ENCODE measurements at places on chromosomes 3 and 15. TPM values are rescaled to one million over a fixed set of nuclear protein-coding genes. Genes with fewer than 3 reads are reported as not detected.

DNA sequence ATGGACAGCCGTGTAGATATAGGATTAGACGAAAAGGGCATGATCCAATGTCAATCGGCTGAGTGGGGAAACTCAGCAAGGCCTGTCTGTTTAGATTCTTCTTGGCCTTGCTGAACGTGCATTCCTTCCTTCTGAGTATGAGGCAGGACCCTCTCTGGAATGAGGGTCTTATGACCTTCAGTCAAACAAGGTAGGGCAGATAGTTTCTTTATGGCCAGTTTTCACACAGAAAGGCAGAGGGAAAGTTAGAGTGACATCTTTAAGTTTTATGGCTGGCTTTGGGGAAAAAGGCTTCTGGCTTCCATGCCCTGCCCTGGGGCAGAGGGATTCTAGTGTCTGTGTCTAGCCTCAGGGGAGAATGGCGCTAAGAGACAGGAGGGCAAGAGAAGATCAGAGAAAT lies 29.7 kb downstream of the ARNT2 start:
- DNase-seq: no peak

DNA sequence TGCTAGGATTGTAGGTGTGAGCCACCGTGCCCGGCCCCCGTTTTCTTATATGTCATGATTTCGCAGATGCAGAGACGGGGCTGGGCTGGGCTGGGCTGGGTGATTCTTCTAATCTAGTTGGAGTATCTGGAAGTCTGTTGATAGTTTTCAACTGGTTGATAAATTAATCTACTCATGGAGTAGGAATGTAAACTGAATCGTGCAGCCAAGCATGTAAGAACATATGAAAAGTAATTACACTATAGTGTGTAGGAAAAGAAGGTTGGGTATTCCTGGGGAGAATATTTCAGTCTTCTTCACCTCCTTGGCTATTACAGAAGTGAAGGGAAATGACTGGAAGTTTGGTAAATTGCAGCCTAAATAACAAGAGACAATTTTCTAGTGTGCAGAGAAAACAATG lies 82.6 kb upstream of the MAGI1 start:
- no peak for DNase-seq

DNA sequence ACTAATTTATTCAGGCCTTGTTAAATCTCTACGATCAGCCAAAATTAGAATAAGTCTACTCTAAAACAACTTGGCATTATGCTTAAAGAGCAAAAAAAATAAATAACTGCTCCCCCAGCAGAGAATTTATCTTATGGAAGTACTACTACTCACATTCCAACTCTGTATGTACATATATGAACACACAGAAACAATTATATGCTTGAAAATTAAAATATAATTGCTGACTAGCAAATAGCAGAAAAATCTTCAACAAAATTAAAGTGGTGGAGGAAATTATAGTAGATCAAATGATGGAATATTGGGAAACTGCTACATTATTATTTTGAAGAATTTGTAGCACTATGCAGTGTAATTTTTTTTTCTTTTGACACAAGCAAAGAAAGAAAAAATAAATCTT lies 580.9 kb downstream of the MECOM start:
- DNase-seq: no peak

DNA sequence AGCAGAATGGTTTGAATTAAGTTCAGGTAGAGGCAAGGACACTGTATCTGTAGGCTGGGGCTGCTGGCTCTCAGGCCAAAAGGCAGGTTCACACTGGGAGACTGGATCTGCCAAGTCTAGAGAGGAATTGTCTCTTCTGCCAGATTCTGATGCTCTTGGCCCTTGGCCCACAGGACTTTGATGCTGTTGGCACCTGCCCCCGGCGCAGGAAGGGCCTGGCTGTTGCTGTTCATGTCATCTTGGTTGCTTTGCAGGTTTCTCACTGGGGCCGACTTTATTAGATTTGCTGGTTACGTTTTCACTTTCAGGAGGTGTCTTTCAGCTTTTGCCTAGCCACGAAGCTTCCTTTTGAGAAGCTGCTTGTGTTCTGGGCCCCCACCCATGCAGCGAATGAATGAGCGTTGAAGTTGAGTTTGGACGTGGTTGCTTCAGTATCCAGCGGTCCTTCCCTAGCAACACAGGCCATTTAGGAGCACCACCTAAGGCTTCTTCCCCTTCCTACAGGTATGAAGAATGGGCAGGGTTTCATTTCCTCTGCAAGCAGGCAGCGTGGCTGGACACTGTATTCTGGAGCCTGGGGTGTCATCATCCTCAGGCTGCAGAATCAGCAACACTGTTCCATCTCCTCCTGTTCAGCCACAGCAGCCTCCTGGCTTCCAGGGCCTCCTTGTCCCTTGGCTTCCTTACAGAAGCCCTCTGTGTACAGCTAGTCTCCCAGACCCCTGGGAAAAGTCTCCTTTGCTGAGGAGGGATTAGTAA lies 65.6 kb upstream of the PRR23C start:
- DNase-seq: no peak

- DNase-seq: no peak
Measured at GRCh38 chr15:41408234-41408641, 5.9 kb upstream of the NDUFAF1 start.

Gene LPP
- 8.7 TPM for polyA plus RNA-seq

Gene TM4SF1
- polyA plus RNA-seq: 30.7 TPM

DNA sequence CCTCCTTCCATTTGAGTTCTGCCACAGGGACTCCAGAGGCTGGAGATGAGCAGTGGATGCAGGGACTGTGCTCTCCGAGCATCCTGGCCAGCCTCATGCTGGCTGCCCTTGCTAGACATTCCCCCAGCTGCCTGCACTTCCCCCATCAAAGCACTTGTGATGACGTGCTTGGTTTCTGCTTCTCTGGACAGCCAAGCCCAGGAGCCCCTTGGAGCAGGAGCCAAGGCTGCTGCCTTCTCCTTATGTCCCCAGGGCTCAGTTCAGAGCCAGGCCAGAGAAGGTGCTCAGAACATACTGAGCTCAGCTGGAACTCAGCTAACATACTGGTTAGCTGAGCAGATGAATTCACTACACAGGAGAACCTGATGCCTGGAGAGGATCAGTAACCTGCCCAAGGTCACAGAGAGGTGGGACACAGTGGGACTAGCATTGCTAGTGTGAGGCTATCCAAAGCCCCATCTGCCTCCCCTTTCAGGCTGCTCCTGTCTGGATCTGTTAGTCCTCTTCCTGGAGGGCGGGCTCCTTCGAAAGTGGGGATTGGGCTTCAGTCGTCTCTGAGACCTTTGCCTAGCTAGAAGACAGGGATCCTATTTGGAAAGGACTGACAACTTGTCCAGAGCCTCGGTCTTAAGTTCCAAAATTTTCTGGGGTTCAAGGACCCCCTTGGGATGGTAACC lies 4.3 kb downstream of the PCBP4 start:
- no peak for DNase-seq

- DNase-seq: no peak
Measured at GRCh38 chr3:129424185-129424841, 4.1 kb downstream of the EFCAB12 start.

GRCh38 chr3:56960234-56960917 lies 100.1 kb upstream of the SPATA12 start:
- DNase-seq: no peak

Gene POTEB3
- not detected for polyA plus RNA-seq

Gene ITIH1
- polyA plus RNA-seq: 0.03 TPM

GRCh38 chr3:123169492-123169929 lies 32.2 kb upstream of the SEC22A start:
- no peak for DNase-seq

GRCh38 chr15:94135486-94136147 lies 95.7 kb upstream of the MCTP2 start:
- DNase-seq: no peak

- no peak for DNase-seq
Measured at GRCh38 chr3:128674161-128674784, 23.7 kb upstream of the RPN1 start.

GRCh38 chr3:65728138-65728537 lies 310.6 kb downstream of the MAGI1 start:
- no peak for DNase-seq

DNA sequence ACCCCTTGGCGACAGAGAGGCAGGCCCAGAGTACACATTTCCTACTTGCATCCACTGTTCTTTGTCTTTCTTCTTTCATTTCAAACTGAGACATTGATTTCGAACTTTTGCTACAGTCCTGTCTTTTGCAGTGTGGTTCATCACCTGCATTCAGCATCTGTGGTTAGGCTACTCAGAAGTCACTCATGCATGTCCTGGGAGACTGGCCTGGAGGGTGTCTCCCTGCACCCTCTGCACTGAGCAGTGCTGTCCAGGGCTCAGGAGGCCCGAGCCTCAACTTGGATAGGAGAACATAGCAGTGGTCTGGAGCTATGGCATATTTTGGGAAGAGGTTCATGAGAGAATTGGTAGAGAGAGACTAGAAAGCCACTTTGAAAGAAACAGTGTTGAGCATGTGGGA lies 240.2 kb upstream of the TPRG1 start:
- DNase-seq: no peak

DNA sequence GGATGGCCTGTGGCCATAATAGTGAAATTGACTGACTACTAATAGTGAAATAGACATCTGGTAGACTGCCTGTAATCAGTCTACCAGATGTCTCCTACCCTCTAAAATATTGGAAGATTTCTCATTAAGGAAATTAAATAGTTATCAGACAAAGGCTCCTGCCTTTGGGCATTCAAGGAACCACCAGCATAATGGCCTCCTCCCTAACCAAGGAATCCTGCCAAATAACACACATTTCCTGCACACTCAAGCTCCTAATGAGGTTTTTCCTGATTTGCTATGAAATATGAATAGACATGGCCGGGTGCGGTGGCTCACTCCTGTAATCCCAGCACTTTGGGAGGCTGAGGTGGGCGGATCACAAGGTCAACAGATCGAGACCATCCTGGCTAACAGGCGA lies 14.6 kb downstream of the NUSAP1 start:
- DNase-seq: no peak

DNA sequence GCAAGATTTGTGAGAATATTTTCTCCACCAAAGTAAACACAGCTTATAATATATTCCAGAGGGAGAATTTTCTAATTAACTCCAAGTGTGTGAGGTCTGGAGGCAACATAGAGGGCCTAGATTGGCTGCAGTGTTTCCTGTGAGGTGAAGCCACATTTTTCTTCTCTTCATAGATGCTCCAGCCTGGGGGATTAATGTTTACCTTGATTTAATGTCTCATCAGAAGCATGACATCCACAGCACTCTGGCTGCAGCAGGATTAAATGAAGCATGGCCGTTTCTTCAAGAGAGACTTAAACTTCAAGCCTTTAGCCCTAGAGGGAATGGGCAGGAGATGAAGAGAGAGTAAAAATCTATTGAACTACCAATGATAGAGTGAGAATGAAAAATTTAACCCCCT lies 137.9 kb upstream of the ZBTB20 start:
- no peak for DNase-seq

GRCh38 chr3:70342149-70342548 lies 29.7 kb upstream of the MDFIC2 start:
- DNase-seq: no peak

GRCh38 chr3:54858093-54858785 lies 69.6 kb downstream of the LRTM1 start:
- DNase-seq: no peak

Gene CCDC191
- polyA plus RNA-seq: 0.65 TPM

GRCh38 chr3:132378846-132379245 lies 38.5 kb upstream of the DNAJC13 start:
- no peak for DNase-seq

Gene NTRK3
- polyA plus RNA-seq: 0.57 TPM

GRCh38 chr15:66734961-66735908 lies 33.2 kb downstream of the SMAD6 start:
- DNase-seq: peak; percentile 34

GRCh38 chr3:52507359-52507758 lies 12.2 kb downstream of the STAB1 start:
- no peak for DNase-seq

Gene SLC27A2
- polyA plus RNA-seq: 0.04 TPM

DNA sequence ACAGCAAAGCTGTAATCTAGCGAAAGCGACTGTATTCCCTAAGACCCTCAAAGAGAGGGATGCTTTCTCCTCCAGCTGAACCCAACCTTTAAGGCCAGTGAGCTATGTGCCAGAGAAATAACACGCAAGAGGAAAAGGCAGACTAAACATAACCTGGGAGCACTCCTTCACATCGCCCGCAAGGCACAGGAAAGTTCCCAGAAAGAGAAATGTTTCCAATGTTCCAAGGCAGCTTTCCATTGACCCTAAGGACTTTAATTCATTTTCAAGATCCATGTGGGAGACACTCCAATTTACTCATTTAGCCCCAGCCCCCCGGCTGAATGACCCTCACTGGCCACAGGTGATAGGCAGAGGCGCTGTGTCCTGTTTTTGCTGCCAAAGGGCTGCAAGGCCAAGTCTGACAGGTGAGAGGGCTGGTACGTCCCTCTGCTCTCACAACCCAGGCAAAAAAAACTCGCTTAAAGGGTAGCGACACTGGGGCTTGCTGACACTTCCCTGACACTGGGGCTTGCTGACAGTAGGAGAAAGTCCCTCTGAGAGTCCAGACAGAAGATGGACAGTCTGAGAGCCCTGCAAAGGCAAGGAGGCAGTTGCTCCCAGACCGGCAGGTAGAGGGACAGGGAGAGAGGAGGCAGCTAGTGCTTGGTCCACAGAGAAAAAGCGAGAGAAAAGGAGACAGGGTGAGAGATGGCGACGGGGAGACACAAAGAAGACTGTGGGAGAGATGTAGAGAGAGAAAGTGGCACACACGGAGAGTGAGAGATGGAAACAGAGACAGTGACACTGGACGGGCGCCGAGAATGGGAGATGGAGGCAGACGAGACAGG lies 702 bp downstream of the ARHGEF3 start:
- DNase-seq: no peak

GRCh38 chr3:56980243-56980642 lies 80.2 kb upstream of the SPATA12 start:
- no peak for DNase-seq

Gene GRAMD2A
- polyA plus RNA-seq: not detected

Gene SLC28A1
- polyA plus RNA-seq: 0.13 TPM

DNA sequence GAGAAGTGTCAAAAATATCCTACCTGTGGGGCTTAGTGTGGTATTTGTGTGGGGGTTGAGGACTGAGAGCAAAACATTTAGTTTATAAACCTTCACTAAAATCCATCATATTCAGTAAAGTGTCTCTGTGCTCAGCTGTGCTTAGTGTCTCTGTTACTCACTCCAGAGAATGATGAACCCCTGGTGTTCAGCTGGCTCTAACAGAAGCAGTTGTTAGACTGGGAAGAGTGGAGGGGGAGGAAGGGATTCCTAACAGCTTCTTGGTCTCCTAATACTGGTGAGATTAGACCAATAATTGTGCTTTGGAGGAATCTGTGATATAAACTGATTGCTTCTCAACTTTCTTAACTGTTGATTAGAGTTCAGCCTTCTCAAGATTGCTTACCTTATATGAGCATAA lies 1123.5 kb downstream of the ROBO2 start:
- DNase-seq: no peak

DNA sequence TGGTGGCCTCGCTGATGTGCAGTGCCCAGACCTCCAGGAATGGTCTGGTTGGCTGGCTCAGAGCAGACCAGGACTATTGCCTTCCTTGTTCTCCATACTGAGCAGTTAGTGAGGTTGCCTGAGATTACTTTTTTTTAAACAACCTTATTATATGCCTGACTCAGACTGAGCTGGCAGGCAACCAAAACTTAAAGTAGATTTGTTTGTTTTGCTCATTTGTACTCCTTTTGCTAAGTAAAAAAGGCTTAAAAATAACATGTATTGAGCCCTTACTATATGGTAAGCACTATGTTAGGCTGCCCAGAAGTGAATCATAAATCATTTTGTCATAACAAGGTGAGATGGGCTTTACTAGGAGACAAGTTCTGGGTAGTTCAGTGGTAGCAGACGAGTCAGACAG lies 92.4 kb downstream of the GHSR start:
- no peak for DNase-seq

- DNase-seq: no peak
Measured at GRCh38 chr15:49649987-49650386, 29.1 kb downstream of the DTWD1 start.
